Cardiac fibroblast (primary cell): ENCODE measurements at places on chromosomes 3 and 15.

GRCh38 chr3:30871720-30872119 lies 22.7 kb downstream of the GADL1 start:
- DNase-seq = no peak

- DNase-seq = no peak
Measured at GRCh38 chr15:96818861-96819260, 488.4 kb downstream of the NR2F2 start.

DNA sequence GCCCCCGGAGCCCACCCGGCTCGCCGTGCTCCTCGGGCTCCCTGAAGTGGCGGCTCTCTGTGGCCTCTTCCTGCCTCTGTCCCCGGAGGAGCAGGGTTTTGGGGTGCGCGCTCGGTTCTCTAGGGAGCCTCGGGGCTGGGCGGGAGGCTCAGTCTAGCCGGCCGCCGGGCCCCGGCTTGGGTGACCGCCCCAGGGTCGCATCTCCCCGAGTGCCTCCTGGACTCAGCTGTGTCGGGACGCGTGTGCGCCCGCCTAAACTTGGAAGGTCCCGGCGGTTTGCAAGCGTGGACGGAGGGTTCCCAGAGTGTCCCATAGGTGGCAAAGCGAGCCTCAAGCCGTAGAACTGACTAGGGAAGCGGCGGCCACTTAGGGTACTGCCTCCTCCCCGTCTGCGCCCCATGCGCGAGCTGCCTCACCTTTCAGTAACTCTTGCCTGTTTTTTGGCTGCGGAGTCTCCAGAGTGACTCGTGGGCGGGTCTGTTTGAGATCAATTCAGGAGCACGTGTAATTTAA lies 601 bp downstream of the ACTL6A start:
- DNase-seq = peak; percentile 77

DNA sequence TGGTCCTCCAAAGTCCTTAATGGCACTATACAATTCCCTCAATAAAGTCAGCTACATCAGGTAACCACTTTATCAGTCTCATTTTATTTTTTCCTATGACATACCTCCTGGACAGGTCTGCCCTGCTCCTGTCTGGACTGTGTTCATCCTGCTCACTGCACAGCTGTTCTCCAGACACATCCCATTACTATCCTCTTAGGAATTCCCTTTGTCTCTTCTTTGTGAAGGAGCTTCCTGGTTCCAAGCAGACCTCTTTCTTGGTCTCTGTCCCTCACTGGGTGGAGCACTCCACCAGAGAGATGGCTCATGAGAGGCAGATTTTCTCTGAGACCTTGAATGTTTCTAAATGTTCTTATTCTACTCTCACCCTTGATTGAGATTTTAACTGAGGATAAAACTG lies 60.1 kb downstream of the KY start:
- DNase-seq = peak; percentile 38

GRCh38 chr3:36558961-36559360 lies 178.7 kb downstream of the STAC start:
- no peak for DNase-seq

DNA sequence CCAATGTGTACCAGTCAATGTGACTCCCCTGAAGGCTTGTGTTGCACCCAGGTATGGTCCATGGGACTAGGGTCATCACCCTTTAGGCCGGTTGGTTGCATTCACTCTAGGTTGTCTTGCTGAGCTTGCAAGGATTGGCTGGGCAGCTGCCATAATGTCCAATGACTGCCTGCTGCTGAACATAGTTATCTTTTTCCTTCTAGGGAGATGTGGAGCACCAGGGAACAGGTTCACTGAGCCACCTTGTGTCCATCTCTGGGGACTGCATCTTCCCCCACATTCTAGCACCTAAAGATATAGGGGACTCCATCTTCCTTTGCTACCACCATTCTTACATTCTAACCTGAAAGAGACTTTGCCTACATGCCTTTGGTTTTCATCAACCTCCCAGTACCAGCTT lies 580.4 kb upstream of the TBL1XR1 start:
- peak; percentile 46 for DNase-seq

DNA sequence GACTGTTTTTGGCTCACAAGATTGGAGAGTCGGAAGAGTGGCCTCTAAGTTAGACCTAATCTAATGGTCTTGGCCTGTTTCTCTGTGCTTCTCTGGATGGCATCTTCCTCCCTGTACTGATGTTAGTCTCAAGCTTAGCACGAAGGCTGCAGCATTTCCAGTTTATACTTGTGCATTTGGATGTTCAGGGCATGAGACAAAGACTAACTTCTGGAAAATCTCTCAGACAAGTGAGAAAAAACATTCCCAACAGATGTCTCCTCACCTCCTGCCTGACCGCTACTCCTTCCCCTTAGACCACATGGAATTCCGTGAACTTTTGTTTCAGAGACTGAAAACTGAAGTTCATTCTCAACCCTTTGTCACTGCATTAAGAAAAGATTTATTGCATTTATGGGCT lies 410.8 kb upstream of the MCTP2 start:
- DNase-seq = no peak

GRCh38 chr3:190860521-190860920 lies 2.0 kb downstream of the GMNC start:
- no peak for DNase-seq

GRCh38 chr15:61146931-61147230 lies 82.2 kb downstream of the RORA start:
- no peak for DNase-seq

GRCh38 chr3:128480278-128480677 lies 12.7 kb downstream of the GATA2 start:
- DNase-seq = no peak

- peak; percentile 22 for DNase-seq
Measured at GRCh38 chr15:54149115-54149531, 170.9 kb downstream of the UNC13C start.

- DNase-seq = no peak
Measured at GRCh38 chr3:72659596-72659995, 188.6 kb downstream of the SHQ1 start.

DNA sequence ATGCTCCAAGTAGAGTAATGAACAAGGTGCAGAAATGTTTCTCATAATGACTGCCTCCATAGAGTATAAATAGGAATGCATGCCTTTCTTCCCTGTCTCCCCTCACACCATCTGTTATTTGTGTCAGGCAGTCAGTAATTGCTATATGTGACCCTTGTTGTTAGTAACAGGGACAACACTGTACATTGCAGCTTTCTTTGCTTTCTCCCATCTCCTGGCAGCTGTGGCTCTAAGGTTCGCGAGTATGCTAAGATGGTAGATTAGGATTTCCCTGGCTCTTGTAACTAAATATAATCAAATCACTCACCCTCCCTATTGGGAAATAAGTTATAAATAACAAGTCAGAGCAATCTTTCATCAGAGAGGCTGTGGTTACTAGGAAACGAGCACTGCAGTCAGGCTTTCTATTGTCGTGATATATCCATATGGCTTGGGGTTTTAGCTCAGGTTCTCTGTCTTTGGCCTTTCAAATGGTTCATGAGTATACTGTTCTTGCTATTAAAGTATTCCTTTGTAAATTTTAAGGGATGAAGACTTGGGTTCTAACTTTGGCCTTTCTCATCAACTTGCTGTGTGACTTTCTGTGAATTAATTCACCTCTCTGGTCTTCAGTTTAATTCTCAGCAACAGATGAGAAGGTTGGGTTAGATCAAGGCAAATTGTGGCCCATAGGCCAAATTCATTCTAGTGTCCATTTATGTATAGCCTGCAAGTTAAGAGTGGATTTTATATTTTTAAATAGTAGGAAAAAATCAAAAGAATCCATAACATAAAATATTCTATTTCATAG lies 8.1 kb upstream of the MINDY4B start:
- peak; percentile 2 for DNase-seq

DNA sequence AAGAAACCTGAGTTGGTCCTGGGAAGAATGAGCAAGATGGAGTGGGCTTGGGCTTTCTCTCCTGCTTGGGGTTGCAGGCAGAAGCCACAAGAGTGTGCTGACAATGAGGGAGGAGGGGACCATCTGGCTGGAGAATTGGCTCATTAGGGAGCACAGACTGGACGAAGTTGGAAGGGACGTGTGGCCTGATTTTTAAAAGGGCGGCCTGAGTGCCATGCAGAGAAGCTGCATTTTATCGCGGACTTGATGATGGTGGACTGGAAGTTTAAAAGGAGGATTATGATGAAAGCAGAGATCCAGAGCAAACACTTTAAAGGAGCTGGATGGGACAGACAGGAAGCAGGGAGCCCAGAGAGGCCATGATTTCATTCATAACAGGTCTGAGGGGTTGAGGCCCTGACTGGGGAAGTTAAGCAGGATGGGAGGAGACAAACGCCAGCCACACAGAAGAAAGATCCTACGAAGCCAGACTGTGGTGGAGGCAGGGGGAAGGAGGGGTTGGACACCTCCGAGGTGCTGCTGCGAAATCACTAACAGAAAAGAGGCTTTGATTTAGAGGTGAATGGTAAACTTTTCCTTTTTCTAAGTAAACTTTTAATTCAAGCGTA lies 23.6 kb downstream of the TLNRD1 start:
- peak; percentile 13 for DNase-seq

GRCh38 chr3:61938878-61939549 lies 377.6 kb downstream of the PTPRG start:
- DNase-seq = no peak

DNA sequence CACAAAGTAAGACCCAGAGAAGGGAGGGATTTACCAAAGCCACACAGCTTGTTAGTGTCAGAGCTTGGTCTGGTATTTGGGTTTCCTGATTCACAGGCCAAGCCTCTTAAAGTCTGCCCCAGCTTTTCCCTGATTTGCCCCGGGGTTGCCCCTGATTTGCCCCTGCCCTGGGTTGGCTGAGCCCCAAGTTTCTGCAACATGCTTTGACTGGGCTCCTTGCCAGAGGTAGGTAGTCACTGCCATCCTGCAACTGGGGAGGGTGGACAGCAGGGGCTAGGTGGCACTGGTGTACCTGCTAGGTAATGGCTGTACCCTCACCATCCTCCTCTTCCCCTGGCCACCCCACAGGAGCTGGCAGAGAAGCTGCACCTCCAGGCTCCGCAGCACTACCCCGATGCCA lies 2.5 kb downstream of the MPI start:
- no peak for DNase-seq

DNA sequence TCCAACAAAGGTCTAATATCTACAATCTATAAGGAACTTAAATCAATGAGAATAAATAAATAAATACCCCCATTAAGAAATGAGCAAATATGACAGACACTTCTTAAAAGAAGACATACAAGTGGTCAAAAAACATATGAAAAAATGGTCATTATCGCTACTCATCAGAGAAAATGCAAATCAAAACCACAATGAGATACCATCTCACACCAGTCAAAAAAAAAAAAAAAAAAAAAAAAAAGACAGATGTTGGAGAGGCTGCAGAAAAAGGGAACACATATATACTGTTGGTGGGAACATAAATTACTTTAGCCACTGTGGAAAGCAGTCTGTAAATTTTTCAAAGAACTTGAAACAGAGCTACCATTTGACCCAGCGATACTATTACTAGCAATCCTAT lies 31.6 kb upstream of the OR5H6 start:
- DNase-seq = no peak

DNA sequence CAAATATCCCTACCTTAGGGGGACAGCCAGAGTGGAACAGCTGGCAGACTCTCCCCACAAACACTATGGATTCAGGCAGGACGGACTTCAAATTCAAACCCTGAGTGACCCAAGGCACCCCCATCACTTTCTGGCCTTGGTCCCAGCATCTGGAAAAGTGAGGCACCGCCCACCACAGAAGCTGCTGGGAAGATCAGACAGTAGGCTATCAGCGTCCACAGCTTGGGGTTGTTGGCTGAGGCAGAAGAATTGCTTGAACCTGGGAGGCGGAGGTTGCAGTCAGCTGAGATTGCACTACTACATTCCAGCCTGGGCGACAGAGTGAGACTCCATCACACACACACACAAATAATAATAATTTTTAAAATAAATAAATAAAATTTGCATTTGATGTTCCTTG lies 8.5 kb downstream of the PFKFB4 start:
- DNase-seq = no peak

- DNase-seq = no peak
Measured at GRCh38 chr3:151085889-151086483, 522 bp downstream of the MED12L start.

DNA sequence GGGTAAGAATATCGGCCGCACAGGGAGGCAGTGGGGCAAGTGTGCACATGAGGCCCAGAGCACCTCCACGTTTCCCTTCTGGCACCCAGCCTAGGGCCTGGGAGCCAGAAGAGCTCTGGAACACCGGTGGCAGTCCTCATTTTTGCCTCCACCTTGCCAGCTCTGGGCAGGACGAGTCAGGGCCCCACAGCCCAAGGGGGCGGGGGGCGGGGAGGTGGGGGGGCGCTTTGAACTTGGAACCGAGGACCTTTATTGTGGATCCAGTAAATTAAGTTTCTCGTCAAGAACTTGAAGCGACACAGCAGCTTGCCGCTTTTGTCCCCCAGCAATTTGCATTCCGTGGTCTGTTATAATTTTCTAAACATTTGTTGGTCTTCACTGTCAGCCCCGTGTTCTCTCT lies 66.8 kb downstream of the SLC6A11 start:
- no peak for DNase-seq

GRCh38 chr3:99928771-99929744 lies 111.4 kb downstream of the CMSS1 start:
- no peak for DNase-seq

GRCh38 chr3:4983739-4984510 lies 4.7 kb downstream of the BHLHE40 start:
- DNase-seq = peak; percentile 63

DNA sequence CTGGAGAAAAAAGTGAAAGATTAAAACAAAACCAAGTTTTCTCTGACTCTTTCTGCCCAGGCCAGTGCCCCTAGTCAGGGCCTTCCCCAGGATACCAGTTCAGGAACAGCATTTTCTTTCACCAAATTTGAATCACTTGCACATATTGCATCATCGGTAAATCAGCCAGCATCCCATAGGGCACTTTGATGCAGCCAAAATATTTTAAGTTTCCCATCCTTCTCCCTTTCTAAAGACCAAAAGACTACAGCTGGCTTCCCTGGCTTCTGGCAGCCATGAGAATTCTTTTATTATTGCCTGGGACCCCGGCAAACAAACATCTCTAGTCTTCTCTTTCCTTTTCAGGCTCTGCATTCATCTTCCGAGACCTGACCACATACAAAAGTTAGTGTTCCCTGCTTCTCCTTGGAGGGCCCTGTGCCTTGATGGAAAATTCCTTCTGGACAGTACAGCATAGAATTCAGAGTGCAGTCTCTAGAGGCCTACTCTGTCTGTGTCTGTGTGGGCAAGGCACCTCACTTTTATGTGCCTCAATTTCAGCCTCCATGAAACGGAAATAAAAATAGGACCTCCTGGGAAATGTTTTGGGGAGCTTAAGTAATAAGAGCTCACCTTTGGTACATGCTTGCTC lies 348.0 kb downstream of the VPS13C start:
- DNase-seq = no peak

DNA sequence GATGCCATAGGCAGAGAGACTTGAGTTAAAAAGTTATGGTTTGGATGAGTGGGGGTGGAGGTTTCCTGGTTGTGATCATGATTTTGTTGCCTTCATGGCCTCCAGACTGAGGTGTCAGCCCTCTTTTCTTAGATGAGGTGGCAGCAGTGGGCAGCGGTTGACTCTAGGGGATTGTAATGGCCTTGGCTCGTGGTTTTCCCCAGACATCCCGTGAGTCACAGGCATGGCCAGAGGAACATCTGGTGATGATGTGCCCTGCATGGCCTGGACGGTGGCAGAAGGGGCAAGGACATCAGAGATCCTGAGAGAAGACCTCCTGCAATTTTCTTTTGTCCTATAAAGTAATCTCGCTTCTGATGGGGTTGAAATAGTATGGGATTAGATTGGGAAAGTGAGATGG lies 12.4 kb downstream of the RETNLB start:
- no peak for DNase-seq

GRCh38 chr3:116492379-116492778 lies 47.1 kb upstream of the LSAMP start:
- no peak for DNase-seq
